RCC 7860 (cell line): ENCODE measurements at places on chromosomes 1 and 21.
A peak's percentile ranks its signal among the peaks of the same experiment; 100 is the strongest.

DNA sequence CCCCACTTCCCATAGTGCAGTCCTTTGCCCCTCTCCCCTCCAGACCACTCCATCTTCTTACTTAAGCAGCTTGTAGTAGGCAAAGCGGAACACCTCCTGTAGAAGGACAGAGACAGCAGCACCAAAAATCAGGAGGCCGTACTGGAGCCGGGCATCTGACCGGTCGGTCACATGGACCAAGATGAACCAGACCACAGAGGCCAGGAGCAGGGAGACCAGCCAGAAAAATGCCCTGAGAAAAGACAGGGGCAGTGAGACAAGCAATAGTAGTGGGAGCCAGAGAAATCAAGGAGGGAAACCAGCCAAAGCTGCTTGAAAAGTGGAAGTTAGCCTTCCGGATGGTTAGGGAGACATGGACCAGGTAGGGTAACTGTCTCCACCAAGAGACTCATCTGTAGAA lies 920 bp downstream of the APH1A start:
- no peak for DNase-seq

GRCh38 chr1:169363046-169363730 lies 4.4 kb downstream of the NME7 start:
- DNase-seq, result peak; percentile 93

DNA sequence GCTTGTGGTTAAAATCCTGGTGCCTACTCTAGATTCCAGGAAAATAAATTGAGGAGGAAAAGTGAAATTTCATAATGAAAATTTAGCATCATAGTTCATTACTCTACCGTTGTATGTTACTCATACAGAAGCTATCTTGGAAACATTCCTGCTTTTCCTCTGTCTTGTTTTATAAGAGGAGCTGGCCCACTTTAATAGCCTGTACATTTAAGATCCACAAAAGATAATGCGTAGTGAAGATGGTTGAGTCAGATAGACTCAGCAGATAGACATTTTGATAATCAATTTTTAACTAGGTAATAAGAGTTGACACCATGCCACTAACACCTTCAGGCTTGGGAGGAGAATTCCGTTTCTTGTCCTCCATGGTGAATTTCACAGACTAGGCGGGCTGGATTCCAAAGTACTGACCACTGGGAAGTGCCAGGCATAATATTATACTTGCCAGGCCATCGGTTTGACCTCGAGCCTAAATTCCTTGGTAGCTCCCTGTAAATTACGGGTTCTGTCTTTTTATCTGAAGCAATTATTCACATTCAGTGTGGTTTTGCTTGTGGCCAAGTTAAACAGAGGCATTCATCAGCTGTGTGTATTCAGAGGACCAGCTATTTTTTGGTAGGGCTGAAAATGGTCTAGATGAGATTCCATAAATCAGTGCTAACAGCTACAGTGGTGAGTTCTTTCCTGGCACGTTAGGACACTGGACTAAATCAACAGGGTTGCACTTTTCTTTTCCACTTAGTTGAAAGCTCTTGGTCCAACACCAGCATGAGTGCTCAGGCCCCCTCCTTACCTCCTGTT lies 111.9 kb upstream of the KAZN start:
- DNase-seq, result peak; percentile 100

DNA sequence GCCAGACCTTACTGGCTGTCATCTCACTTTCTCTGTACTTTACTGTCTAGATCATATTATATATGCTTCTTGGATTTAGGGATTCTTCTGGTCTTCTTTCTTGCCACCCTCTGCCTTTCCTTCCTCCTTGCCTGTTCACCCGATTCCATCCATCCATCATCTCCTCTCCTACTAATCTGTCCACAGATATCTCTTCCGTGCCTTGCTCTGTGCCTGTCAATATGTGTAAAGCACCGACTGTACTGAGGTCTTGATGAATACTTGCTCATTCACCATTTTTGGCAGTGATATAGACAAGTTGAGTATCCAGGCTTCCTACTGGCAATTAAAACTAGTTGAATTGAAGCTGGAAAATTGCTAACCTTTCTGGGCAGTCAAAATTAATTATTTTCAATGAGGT lies 8.1 kb downstream of the FMN2 start:
- no peak for DNase-seq

DNA sequence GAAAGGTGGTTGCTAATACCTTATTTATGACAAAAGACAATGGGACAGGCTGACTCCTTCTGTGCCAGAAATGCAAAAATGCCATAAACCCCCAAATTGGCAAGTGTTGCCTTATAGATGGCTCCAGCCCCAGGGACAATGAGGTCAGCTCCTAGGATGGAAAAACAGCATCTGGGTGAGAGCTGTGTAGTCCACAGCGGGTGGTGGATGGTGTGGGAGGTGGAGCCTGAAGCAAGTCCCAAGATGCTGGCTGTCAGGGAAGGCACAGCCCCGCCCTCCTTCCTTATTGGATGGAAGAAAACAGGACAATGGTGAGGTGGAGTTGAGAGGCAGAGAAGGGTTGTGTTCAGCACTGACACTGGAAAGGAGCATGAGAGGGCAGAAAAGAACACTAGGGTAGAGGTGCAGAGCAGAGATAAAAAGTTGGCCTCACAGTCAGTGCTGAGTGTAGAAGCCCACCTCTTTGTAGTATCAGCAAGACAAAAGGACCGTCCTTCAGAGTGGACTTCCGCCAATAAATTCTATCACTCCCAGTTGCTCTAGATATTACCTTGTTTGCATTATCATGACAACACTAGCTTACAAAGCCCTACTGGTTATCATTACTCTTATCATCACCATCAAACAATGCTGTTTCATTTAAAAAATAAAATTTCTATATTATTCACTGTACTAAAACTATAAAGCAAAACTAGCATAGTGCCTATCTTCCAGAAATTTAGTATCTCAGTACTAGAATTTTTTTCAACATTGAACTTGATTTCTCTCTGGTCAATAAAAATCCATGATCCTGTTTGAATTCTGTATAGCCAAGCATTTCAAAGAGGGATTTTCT lies 3.7 kb upstream of the SDE2 start:
- no peak for DNase-seq

DNA sequence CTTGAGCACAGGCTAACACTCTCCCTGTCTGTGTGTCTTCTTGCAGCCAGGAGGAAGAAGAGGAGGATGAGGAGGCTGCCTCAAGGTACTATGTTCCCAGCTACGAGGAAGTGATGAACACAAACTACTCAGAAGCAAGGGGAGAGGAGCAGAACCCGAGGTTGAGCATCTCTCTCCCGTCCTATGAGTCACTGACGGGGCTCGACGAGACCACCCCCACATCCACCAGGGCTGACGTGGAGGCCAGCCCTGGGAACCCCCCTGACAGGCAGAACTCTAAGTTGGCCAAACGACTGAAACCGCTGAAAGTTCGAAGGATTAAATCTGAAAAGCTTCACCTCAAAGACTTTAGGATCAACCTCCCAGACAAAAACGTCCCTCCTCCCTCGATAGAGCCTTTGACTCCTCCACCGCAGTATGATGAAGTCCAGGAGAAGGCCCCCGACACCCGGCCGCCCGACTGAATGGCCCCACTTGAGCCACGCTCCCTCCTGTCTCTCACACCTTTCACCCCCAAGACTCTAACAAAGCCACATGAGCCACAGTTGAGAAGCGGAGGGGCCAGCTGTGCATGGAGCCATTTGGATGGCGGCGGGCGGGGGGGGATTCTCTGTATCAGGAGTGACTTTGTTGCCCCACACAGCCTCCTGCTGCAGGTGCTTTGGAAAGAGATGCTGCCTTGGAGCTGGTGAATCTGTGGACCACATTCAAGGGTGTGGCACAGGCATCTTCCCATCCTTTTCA lies 27.6 kb upstream of the FHAD1 start:
- DNase-seq, result no peak

DNA sequence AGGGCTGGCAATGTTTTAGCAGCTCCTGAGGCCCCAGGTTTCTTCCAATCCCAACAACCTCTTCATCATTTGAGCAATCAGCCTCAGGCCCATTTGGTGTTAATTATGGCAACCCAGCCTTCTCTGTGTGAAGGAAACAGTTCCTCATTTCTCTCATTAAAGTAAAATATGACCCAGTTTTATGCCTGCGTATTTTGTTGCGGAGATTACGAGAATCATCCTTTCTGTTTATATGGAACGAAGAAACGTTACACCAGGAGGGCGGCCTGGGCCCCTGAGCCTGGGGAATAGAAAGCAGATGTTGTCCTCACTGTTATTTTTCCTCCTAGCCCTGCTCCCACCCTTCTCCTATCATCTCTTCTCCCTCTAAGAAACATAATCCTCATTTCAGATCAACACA lies 332.2 kb upstream of the USP24 start:
- DNase-seq, result no peak

GRCh38 chr1:112707221-112708001 lies 484 bp upstream of the RHOC start:
- peak; percentile 73 for DNase-seq

DNA sequence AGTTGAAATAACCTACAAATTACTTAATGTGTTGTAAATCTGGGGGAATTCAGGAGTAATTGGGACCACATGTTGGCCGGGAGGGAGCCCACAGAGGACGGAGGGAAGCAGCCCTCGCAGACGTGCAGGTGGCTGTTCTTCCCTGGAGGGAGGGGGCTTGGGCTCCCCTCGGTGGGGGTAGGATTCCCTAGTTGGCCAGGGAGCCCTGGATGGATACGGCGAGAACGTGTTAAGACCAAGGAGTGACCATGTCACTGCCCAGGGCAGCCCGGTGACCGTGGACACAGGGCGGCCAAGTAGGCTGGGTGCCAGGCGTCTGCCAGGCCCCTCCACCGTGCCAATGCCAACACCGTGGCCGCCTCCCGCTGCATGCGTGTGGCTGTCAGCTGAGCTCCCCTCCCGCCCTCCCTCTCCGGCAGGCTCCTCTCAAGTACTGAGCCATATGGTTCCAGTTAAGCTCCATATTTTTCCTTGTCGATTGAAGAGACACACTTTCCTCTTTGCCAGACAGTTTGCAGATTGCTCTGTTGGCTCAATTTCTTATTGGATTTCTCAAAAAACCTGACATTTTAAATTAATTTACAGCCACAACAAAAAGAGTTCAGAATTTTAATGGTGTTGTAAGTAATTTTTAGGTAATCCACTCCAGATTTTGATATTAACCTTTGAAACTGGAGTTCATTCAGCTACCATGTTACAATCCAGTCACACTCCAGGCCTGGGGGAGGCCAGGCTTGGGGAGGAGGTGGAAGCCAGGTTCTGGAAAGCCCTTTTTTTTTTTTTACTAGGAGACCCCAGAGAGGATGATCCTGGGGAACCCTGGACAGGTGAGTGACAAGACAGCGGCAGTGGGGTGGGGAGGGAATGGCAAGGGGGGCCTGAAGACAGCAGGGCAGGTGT lies 71.2 kb downstream of the CASZ1 start:
- no peak for DNase-seq

- DNase-seq, result no peak
Measured at GRCh38 chr1:119061700-119062099, 73.6 kb upstream of the TBX15 start.

- DNase-seq, result no peak
Measured at GRCh38 chr1:87894062-87894461, 565.4 kb downstream of the LMO4 start.

DNA sequence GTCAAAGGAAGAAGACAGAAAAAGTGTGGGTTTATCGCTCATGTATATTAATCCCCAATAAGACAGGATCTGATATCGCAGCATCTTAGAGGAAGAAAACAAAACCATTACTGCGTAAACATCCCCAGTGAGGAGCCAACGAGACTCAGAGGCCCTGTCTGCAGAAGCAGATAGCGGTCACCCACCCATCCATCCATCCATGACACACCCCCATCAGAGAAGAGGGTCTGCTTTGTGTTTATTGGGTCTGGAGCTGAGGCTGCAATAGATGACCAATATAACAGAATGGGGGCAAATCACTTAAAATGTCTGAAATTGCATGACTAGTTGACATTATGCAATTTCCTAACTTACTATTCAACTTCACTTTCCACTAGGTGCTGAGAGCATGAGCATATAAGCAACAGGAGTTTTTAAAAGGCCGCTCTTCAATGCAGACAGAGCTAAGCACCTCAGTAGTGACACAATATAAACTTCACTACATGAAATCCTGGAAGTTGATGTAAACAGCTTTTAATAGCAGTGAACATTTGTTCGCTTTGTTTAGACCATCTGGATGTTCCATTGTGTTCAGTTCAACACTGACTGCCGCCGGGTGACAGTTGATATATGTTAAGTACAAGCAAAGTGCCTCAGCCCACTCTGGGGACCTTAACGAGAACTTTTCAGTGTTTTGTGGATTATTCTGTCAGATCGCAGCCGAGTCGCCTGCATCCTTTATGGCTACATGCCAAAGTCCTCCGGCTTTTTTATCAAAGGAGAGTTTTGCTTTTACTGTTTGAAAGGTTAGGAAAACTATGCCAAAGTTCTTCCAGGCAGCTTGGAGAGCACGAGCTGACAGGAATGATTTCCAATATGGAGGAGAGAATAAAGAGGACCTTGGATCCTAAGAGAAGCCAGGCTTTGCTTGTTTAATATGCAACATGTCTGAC lies 167.5 kb downstream of the ZNF281 start:
- no peak for DNase-seq

DNA sequence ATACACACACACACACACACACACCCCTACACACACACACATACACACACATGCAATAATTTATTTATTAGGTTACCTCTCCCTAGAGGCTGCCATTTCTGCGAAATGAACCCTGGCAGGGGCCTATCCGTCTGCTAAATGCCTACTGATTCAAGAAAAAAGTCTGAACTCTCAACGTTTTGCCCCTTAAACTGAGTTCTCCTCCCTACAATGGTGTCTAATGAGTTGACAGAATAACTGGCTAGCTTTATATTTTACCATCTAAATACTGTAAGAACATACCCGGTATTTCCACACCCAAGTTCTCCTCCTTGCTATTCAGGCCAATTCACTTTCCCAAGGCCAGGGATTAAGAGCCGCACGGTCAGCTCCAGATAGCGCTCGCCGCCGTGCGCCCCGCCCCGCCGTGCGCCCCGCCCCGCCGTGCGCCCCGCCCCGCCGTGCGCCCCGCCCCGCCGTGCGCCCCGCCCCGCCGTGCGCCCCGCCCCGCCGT lies 339 bp upstream of the RNPC3 start:
- peak; percentile 33 for DNase-seq

DNA sequence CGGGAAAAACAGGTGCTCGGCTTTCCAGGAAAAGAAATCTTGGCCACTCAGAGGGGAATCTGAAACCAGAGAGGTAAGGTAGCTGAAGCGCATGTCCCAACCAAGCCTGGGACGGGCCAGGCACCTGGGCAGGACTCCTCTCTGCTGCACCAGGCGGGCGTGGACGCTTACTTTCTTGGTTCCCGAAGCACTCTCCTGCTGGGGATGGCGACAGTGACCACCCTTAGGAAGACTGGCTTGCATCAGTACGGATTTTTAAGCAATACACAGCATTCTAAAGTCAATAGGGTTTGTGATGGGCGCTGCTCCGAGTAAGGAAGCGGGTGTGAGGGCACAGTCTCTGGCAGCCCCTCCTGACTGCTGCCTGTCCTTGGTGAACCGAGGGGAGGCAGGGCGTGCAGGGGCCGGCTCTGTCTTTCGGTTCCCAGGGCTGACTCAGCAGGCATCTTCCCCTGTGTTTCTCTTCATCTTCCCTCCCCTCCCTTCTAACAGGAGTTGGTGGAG lies 74.9 kb upstream of the ANGPTL1 start:
- DNase-seq, result no peak
